ENCODE measurements at places on chromosomes 5 and 9. TPM values are rescaled to one million over a fixed set of nuclear protein-coding genes. Genes with fewer than 3 reads are reported as not detected.

Gene PRDM9
- not detected for total RNA-seq

DNA sequence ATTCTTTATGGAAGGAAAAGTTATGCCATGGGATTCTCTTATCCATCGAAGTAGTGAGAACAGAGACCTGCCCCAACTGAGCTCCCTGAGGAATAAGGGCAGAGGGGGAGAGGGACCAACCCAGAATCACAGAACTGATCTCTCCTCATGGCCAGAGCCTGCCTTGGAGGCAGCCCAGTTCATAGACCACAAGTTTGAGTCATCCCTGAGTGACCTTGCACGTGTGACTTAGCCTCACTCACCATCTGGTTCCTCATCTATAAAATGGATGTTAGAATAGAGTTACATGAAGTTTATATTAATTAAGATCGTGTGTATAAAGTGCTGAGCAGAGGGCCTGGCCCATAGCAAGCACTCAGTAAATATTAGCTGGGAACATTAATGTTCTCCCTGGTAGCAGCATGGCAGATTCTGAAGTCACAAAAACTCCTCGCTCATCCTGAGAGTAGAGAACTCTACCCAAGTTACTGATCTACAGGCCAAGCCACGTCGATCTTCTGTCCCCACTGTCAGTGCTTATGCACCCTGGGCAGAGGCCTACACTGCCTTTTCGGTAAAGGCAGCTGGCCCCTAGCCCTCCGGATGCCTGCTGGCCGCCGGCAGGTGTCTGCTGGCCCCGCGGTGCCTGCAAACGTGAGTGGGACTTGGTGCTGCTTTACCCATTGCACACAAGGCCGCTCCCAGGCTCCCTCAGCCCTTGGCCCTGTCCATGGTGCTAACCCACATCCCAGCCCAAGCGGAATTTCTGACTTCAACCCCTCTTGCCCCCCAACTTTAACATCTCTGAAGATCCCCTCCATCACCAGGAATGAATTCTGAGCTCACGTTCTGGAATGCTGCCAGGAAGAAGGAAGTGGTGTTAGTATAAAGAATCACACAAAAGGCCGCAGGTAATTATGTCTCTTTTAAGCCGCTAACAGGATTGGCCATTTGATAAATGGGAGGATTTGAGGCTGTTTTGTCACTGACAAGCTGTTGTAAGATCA lies 61.1 kb upstream of the ARAP3 start:
- peak; percentile 23 for DNase-seq

Gene RFESD
- total RNA-seq, result 2.7 TPM

Gene TLR4
- total RNA-seq, result under 0.01 TPM

DNA sequence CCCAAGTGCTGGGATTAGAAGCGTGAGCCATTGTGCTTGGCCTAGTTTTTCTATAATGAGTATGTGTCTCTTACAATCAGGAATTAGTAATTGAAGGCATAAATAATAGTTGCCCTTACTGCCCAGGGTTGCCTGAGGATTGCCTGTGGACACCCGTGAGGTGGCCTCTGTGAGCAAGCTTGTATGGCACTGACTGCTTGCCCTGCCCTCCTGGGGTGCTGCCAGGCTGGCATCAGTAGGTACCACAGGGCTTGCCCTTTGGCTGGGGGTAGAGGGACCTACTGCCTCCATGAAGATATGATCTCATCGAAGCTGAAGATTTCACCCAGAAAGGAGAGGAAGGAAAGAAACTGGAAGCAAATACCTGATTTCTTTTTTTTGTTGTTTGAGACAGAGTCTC lies 23.8 kb upstream of the PHF19 start:
- DNase-seq, result no peak

DNA sequence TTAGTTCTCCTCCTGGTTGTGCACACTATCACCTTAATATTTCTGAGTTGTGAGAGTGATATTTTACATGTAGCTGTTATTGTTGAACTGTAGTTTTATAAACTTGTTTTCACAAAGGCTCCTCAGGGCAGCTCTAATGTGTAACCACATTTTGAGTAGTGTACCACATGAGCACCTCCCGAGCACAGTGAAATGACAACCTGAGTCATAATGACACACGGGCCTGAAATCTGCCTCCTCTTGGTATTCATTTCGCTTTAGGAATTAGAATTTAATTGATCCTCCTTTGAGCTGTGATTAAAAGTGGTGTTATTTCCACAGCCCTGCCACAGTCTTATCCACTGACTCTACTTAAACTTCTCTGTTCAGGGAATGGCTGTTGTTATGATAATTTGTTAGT lies 7.9 kb downstream of the MTRR start:
- peak; percentile 75 for DNase-seq

DNA sequence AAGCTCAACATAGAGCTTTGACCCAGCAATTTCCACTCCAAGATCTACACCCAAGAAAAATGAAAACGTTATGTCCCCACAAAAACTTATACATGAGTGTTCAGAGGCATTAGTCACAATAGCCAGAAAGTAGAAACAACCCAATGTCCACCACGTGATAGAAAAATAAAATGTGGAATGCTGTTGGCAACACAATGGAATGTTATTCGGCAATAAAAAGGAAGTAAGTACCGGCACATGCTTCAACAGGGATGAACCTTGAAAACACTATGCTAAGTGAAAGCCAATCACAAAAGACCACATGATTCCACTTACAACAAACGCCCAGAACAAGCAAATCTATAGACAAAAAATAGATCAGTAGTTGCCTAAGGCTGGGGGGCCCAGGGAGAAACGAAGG lies 6.0 kb downstream of the UBQLN1 start:
- DNase-seq, result peak; percentile 54

Gene C9
- not detected for total RNA-seq

GRCh38 chr5:88089719-88090390 lies 178.8 kb downstream of the TMEM161B start:
- DNase-seq, result no peak

DNA sequence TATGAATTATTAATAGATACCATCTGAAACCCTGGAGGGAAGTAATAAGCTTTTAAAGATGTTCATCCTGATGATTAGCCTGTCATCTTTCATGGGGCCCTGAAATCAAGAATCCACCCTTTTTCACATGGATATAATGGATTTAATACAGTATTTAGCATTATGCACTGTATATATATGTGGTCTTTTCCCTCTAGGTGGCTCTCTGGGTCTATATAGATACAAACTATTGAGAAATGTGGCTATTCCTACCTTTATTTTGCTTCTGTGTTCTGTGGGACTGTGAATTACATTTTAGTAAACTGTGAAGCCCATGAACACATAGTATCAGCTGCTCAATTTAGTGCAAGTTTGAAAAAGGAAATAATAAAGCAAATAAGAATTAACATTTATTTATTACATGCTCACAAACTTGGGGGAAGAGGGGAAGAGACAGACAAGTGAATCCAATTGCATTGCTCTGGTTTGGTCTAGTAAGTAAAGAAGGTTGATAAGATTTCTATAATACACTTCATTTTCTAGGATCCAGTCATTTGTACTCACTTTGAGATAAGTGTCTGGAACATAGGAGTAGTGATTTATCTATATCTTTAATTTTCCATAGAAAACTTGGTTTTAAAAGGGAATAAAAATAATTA lies 112.2 kb downstream of the SCAMP1 start:
- DNase-seq, result no peak

GRCh38 chr9:31119890-31120454 lies 1264.5 kb upstream of the ACO1 start:
- no peak for DNase-seq

Gene AK8
- under 0.01 TPM for total RNA-seq

DNA sequence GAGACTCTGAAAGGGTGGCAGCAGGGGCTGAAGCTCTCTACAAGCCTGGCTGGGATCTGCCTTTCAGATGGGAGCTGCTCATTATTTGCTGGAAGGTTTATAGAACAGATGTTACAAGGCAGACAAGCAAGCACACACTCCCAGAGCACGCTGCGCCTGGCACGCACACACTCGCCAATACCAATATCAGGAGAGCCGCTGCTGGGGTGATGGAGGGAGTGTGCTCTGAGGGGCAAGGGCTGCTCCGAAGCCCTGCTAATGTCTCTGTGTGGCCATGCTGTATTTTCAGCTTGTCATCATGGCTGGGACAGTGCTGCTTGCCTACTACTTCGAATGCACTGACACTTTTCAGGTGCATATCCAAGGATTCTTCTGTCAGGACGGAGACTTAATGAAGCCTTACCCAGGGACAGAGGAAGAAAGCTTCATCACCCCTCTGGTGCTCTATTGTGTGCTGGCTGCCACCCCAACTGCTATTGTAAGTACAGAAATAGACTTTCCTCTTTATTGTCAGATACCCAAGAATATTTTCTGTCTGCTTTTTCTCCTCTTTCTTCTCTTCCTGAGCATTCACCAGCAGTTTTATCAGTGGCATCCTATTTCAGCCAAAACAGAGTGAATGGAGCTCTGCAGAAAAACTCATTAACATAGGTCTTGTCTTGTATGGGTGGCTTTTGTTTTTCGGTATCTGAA lies 115.1 kb downstream of the BAAT start:
- no peak for DNase-seq

- DNase-seq, result peak; percentile 45
Measured at GRCh38 chr9:77847059-77847499, 184.5 kb downstream of the GNAQ start.

DNA sequence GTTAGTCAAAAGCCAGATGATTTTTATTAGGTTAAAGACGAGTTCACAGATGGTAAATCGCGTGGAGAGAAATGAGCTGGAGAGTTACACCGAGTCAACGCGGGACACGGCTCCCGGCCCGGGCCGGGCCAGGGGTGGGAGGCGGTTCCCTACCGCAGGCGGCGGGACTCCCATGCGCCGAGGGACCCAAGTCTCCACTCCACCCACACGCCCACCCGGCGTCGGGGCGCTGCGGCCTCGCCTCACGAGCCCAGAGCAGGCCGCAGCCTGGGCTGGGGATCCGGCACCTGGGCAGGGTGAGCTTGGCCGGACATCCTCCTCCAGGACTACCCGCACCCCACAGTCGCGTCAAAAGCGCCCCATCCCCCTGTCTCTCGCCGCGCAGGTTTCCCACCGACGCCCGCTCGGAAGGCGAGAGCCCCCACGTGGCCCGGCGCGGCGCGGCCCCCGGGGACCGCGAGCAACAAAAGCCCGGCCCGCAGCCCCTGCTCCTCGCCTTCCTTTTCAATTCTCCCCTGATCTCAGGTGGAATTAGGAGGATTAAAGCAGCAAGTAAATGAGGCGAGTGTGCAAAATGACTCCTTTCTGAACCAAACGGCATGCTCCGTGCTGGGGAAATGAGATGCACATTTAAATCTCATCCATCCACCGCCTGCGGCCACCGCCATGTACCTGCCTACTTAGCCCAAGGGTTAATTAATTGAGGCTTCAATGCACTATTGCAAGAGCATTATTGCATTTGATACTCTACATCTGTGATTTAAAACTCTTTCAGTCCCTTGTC lies 196.5 kb upstream of the TBCA start:
- DNase-seq, result no peak

Gene PCDHGC3
- total RNA-seq, result 21.9 TPM

DNA sequence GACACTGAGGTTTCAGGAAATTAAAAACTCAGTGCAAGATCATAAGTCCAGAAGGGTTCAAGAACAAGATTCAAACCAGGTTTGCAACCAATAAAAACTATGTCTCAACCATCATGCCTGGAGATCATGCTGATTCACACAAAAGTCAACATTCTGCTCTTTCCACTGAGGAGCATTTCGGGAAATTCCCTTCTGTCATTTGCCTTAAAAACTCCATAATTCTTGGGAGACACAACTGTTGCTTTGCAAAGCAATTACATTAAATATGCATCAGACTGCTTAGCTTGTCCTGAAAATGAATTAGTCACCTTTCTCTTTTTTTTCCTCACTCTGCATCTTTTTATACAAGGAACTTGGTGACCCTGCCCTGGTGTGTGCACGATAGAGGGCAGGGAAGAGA lies 275.9 kb upstream of the ZNF462 start:
- no peak for DNase-seq

Gene SHISAL2B
- not detected for total RNA-seq

DNA sequence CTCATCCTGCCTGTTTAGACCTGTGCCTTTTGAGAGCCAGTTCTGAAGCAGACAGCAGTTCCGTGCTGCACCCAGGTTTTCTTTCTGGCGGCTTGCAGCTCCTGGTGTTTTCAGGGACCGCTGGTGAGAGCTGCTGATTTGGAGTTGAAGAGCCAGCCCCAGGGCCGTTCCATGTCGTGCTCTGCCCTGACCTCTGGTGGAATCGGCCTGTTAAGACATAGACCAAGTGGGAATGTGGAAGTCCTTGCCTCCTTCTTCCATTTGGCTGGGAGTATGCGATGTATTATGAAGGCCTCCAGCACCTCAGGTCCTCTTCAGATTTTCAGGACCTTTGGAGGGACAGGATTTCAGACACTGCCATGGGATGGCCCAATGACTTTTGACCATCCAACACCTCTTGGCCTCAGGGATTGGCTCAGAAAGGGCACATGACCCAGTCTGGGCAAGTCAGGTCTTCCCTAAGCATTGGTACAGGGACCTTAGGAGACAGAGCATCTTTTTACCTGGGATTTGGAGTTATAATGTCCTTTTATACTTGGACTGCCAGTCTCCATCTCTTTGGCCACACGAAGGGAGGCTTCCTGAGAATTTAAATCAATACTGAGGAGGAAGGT lies 136.1 kb upstream of the CLINT1 start:
- DNase-seq, result peak; percentile 54

DNA sequence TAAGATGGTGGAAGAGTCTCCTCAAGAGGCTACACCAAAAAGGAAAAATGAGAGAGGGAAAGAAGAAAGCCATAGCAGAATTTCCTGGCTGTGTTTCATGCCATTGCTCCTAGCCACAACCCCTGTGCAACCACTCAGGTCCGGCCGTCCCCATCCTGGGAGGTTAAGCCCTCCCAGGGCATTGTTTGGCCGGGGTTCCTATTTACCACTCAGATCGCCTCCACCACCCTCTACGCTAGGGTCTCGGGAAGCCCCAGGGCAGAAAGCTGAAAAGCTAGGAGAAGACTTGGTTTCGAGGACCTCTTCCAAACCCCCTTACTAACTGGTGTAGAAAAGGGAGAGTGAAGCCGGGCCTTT lies 715 bp downstream of the RC3H2 start:
- peak; percentile 4 for DNase-seq

DNA sequence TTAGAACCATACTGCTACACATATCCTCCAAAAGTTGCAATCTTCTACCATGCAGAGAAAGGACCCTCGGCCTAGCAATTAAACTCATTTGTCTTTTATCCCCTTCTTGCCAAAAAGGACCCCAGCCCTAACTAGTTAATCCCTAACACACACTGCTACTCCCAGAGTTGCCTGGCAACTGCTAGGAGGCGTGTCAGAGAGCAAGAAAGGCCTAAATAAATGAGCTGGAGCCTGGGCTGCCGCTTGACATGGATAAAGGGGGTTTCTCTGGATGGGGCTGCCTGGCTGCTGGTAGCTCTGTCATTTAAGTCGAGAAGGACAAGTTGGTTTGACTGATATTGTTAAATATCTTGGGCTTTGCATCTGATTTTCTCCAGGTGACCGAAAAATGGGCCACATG lies 194.8 kb downstream of the CRB2 start:
- DNase-seq, result no peak

GRCh38 chr9:129435988-129436717 lies 184.7 kb downstream of the C9orf50 start:
- no peak for DNase-seq

GRCh38 chr9:80285326-80285725 lies 713.6 kb downstream of the TLE4 start:
- DNase-seq, result peak; percentile 7

- peak; percentile 40 for DNase-seq
Measured at GRCh38 chr5:112703866-112704820, 33.5 kb upstream of the APC start.

All from IMR-90 (cell line).